Activated CD4-positive, alpha-beta T cell treated with anti-CD3 and anti-CD28 coated beads, Interleukin-2, Interleukin-4, amounts not matched to agents 100 ng/mL and 50 ng/mL, durations not matched to agents 16 hours and 8 hours (primary cell): ENCODE measurements at places on chromosomes 7 and 10.
A peak's percentile ranks its signal among the peaks of the same experiment; 100 is the strongest.

DNA sequence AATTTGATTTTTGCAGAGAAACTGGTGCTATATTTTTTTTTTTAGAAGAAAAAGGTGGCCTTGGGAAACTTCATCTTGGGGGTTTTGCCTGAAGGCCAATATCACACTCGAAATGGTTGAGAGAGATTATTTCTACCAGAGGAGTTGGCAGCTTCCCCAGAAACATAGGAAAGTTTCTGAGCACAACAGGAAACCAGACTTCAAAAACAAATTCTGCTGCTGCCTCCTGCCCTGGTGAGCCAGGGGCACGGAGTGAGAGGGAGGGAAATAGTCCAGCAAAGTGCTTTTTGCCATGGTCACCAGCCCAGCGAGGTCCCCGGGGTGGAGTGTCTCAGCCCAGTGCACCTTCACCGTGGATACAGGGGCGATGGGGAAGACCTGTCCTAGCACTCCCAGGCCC lies 61.1 kb downstream of the FOXI2 start:
- no peak for DNase-seq

DNA sequence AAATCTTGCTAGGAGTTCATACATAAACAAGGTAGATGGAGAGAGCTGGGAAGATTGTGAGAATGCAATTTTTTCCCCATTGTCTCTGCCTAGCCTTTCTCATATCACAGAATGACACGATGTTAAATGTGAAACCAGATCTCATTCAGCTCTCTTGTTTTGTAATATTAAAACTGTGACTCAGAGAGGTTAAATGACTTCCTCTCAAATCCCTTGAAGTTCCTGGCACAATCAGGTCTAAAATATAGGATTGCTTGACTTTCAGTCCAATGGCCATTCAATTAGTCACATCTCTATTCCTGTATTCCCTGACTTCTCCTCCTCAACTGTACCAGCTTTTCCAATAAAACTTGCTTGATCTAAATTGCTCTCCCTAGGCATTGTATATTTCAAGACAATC lies 3.1 kb downstream of the ANKRD22 start:
- DNase-seq, result peak; percentile 69

- no peak for DNase-seq
Measured at GRCh38 chr7:79458796-79459195, 5.3 kb upstream of the MAGI2 start.

GRCh38 chr10:5534051-5534821 lies 9.5 kb downstream of the CALML3 start:
- no peak for DNase-seq

GRCh38 chr7:151790830-151791620 lies 85.9 kb downstream of the PRKAG2 start:
- DNase-seq, result no peak

DNA sequence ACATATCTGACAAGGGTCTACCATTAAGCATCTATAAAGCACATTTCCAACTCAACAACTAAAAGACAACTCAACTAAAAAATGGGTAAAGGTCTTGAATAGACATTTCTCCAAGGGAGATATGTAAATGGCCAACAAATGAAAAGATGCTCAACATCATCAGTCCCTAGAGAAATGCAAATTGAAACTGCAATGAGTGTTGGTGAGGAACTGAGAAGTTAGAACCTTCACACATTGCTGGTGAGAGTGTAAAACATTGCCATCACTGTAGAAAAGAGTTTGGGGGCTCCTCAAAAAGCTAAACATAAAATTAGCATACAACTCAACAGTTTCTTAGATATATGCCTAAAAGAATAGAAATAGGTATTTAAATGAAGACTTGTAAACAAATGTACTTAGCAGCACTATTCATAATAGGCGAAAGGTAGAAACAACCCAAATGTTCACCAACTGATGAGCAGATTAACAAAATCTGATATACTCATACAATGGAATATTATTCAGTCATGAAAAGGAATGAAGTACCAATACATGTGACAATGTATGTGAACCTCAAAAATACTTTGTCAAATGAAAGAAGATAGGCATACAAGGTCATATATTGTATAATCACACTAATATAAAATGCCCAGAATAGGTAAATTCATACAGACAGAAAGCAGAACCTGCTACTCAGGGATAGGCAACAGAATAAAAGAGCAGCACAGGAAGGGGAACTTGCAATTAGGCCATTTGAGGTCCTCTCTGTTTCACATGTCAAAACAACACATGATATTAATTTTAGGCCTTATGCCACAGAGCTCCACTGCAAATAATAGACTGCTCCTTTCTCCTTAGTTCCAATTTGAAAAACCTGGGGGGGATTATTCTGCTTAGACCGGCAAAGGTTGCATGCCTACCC lies 10.6 kb upstream of the LRRC72 start:
- no peak for DNase-seq

- no peak for DNase-seq
Measured at GRCh38 chr10:68800211-68800610, 27.1 kb upstream of the STOX1 start.

- no peak for DNase-seq
Measured at GRCh38 chr7:24722386-24723177, 34.7 kb downstream of the GSDME start.

- DNase-seq, result no peak
Measured at GRCh38 chr7:145123502-145123901, 287.6 kb upstream of the TPK1 start.

GRCh38 chr7:19747740-19748339 lies 25.6 kb downstream of the TMEM196 start:
- peak; percentile 6 for DNase-seq

GRCh38 chr7:139592801-139593461 lies 69.4 kb downstream of the CLEC2L start:
- DNase-seq, result no peak

DNA sequence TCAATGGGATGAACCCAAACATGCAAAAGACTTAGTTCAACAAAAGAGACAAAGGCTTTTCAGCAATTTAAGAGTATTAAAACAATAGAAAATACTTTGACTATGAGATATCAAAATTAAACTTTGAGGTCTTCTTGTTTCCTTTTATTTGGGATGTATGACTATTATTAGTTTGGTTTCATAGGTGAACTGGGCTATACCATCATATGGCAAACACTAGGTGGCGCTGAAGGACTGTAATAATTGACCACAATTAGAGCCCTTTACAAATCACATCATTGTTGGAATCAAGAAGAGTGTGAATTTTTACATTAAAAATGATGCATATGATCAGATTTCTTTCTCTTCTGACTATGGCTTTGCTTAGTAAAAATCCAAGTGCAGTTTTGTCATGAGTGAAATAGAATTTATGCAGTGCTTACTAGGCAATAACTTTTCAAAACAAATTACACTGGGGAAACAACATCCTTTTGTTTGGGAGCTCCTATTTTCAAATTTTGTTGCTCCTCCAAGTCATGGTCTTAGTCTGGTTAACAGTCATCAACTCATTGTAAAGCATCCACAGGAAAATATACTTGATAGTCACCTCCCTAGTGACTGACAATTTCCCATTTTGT lies 14.7 kb upstream of the NXPH1 start:
- peak; percentile 54 for DNase-seq

- DNase-seq, result no peak
Measured at GRCh38 chr10:119536508-119537025, 6.0 kb downstream of the RGS10 start.

DNA sequence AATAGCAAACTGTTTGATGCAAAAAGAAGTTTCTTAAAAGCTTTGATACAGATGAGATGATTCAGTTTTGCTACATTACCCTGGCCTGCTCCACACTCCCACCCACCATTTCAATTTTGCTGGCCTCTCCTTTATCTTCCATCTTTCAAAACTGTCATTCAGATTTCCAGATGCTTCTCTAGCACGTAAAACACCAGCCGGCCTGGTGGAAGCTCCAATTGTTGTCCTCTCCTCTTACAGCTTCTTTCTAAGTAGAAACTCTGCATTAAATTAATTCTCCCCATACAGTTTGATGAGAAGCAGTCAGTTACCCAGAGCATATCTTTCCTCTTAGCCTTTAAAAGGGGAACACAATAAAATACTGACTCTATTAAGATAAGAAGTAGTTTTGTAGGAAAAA lies 34.3 kb upstream of the ELMO1 start:
- DNase-seq, result no peak

GRCh38 chr7:48298779-48299178 lies 127.5 kb downstream of the ABCA13 start:
- peak; percentile 83 for DNase-seq

GRCh38 chr7:143974459-143974858 lies 19.8 kb downstream of the OR2F1 start:
- DNase-seq, result no peak

GRCh38 chr7:103856929-103857328 lies 132.5 kb downstream of the RELN start:
- no peak for DNase-seq

- no peak for DNase-seq
Measured at GRCh38 chr10:31650010-31650409, 278.6 kb downstream of the ARHGAP12 start.

DNA sequence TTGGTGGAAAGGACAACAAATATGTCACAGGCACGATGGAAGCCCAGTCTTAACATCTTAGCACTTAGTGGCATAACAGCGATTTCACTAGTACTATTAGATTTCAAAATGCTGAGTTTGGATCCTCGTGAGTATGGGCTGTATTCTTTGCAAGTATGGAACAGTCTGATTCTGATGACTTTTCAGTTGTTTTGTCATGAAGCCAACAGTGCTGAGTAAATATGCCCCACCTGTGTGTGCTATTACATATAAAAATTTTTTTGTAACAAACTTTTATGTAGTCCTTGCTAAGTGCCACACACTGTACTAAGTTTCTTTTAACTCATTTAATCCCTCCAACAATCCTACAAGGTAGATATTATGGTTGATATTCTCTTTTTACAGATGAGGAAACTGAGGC lies 30.8 kb downstream of the MTURN start:
- DNase-seq, result no peak

GRCh38 chr10:106440355-106440754 lies 724.2 kb downstream of the SORCS1 start:
- no peak for DNase-seq

DNA sequence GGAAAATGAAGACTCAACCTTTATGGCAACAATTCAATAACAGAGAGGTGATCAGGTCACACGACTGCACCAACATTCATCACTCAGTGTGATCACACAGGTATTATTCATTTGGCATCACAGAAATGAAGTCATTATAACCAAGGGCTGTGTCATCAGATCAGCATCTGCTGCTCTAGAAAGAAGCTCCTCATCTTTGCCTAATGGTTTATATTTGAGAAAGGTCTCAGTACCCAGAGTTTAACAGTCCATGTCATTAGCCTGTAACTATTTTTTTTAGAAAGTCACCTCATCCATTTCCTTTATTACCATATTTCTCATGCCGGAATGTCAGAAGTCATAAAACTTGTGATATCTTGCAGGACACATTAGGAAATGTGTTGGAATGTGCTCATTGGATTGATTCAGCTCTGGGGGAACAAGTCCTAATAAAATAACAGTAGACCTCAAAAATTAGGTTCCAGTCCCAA lies 45.1 kb upstream of the PRKG1 start:
- no peak for DNase-seq
